NCI-H526 treated with DMSO at 0.1 percent for 48 hours (cell line): ENCODE measurements at places on chromosomes 12 and 14.
A peak's percentile ranks its signal among the peaks of the same experiment; 100 is the strongest.

GRCh38 chr12:92928421-92928961 is 604 bp downstream of the EEA1 start:
- no peak for DNase-seq

- no peak for DNase-seq
Measured at GRCh38 chr12:117360222-117360550, 1.2 kb downstream of the NOS1 start.

DNA sequence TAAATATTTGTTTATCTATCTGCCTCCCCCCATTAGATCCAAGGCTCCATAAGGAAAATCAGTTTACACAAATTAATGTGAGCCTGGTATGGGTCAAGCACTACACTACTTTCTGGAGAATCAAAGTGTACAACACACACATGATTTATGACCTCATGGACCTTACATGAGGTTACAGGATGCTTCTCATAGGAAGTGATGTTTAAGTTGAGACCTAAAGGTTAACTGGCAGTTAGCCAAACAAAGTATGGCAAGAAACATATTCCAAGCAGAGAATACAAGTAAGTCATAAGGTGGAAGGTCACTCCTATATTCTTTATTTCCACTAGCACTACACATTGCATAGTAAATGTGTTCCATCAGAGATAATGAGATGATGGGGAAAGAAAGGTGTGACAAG is 39.2 kb downstream of the OSBPL8 start:
- no peak for DNase-seq

- DNase-seq = no peak
Measured at GRCh38 chr14:30223966-30224365, 296.3 kb upstream of the PRKD1 start.

GRCh38 chr12:112121780-112122565 is 3.4 kb upstream of the TRAFD1 start:
- no peak for DNase-seq

GRCh38 chr14:96945721-96946120 is 148.5 kb downstream of the VRK1 start:
- no peak for DNase-seq

DNA sequence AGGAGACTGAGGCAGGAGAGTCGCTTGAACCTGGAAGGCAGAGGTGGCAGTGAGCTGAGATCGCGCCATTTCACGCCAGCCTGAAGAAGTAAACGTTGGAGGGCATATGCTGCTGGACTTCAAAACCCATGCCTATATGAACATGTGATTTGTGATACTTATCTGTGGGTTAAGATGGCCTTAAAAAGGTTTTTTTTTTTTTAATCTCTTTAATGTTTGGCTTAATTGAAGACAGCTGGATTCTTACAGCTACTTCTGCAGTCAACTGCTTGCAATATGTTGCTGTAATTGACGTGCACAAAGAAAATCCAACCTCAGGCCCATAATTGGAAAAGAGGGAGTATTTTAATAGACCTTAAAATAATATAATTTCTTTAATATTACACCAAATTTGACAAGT is 1.5 kb upstream of the B3GNT4 start:
- DNase-seq = no peak

DNA sequence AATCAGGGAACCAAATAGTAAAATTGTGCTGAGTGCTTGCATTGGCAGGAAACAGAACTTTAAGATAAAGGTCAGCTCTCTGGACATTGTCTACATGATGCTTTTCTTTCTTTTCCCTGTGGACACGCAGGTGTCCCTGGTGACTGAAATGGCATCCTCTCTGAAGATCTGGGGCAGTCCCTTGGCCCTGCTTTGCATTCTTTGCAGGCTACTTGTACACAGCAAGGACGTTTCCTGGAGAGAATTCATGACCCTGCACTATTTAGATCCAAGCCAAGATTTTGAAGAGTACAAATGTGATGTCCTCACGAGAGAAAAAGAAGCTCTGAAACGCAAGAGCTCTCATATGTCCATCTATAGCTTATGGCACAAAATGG is 11.3 kb upstream of the EDDM3A start:
- no peak for DNase-seq

- peak; percentile 59 for DNase-seq
Measured at GRCh38 chr14:56587701-56588100, 8.1 kb downstream of the TMEM260 start.

DNA sequence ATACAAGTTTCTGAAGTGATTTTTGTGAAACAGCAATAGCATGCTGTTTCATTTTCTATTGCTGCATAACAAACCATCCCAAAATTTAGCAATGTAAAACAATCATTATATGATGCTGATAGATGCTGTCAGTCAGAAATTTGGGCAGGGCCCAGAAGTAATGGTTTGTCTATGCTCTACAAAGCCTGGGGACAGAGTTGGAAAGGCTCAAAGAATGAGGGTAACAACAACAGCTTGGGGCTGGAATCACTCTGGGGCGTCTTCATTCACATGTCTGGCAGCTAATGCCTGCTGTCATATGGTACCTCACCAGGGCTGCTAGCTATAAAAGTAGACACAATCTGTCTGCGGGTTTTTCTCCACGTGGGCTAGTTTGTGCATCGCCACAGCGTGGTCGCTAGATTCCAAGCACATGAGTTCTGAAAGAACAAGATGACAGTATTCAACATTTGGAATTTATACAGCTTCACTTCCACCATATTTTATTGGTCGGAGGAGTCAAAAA is 176.5 kb downstream of the BMP4 start:
- no peak for DNase-seq

GRCh38 chr12:90062799-90063198 is 354.2 kb upstream of the ATP2B1 start:
- no peak for DNase-seq

DNA sequence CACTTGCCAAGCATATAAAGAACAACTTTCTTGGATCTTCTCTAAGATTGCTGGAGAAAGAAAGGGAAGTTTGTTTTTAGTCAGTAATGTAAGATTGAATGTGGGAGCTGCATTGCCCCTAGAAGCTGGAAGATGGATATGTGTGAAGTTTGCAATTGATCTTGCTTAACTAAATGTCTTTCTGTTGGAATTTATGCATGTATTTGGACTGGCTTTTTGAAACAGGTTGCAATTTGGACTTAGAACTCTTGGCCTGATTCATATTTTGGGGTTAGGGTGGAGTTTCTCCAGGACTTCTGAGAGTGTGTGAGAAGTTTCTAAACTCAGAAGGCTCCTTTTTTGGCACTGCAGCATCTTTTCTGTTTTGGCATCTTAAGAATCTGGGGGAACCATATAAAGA is 26.4 kb downstream of the IFT43 start:
- DNase-seq = no peak

- DNase-seq = no peak
Measured at GRCh38 chr12:50960130-50960529, 7.8 kb downstream of the HIGD1C start.

DNA sequence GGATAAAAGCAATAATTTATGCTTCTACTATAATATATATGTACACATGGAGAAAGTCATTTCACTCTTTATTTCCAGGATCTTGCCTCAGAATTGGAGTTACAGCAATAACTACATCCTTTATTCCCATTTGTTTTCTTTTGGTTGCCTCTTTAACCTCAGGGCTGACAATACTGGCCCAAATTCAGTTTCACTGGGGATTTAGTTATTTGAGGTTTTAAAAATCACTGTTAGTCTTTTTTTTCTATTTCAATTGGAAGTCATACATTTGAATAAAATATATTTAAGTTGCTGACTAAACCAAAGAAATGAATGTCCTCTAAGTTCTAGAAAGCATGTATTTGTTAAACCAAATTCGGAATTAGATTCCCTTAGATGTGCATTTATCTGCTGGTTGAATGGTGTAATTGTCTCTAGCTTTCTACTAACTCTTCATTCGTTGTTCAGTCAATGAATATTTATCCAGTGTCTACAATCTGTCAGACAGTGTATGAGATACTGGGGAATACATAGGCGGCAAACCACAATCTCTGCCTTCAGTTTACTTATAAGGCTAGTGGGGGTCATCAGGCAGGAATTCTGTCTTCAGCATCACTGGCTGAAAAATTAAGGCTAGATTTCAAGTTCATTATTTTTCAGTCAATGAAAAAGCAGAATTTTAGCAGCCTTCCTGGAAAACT is 190.8 kb upstream of the ARHGAP5 start:
- DNase-seq = no peak

GRCh38 chr12:29889737-29890136 is 106.0 kb upstream of the TMTC1 start:
- no peak for DNase-seq

GRCh38 chr14:71620401-71620800 is 311.8 kb upstream of the RGS6 start:
- no peak for DNase-seq

DNA sequence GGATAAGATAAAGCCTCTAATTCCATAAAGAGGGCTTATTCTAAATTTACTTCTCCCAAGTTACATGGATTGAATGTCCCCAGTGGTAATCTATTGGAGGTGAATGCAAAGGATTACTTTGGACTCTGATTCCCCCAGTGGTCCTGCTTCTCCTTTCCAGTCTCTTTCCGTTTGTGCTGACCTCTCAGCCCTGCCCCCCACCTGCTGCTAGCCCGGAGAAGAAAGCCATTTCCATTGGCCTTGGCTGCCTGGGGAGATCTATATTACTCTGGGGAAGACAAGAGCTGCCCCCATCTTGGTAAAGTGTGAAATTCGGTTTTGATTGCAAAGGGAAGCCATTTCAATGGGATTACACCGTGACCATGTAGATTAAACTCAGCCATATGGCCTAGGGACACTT is 13.3 kb downstream of the ASCL1 start:
- DNase-seq = no peak

DNA sequence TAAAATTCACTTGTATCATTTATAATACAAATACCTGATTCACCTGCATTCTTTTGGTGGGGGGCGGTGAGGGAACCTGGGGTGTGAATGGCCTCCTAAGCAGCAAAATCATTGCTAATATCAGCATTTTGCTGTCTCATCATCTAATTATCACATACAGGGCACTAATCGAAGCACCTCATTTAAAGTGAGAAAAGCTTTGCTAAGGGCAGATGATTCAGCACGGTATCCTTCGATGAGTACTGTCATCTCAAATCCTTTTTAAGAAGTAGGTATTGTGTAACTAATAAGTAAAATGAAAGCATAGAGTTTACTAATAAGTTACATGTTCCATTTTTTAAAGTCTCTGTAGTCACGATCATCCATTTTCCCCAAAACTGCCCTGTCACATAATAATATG is 278.1 kb upstream of the SOX5 start:
- no peak for DNase-seq

DNA sequence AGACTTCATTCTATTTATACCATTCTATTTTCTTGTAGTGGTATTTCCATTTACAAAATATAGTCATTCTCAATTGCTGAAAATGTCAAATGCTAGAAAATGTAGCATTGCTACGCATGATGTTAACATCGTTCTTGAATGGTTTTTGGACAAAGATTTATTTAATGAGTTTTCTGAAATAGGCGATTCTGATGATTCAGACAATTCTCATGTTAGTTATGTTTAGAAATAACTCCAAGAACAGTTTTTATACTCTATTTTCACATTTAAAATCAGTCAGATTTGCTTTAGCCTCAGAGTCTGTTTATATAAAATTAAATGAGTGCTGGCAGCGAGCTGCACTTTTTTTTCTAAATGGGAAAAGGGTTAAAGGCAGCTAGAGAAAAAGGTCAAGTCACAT is 414.8 kb upstream of the MGAT4C start:
- no peak for DNase-seq

GRCh38 chr12:109127533-109128242 is 11.3 kb downstream of the ACACB start:
- DNase-seq = no peak

- no peak for DNase-seq
Measured at GRCh38 chr12:93325855-93326254, 51.9 kb upstream of the NUDT4 start.

DNA sequence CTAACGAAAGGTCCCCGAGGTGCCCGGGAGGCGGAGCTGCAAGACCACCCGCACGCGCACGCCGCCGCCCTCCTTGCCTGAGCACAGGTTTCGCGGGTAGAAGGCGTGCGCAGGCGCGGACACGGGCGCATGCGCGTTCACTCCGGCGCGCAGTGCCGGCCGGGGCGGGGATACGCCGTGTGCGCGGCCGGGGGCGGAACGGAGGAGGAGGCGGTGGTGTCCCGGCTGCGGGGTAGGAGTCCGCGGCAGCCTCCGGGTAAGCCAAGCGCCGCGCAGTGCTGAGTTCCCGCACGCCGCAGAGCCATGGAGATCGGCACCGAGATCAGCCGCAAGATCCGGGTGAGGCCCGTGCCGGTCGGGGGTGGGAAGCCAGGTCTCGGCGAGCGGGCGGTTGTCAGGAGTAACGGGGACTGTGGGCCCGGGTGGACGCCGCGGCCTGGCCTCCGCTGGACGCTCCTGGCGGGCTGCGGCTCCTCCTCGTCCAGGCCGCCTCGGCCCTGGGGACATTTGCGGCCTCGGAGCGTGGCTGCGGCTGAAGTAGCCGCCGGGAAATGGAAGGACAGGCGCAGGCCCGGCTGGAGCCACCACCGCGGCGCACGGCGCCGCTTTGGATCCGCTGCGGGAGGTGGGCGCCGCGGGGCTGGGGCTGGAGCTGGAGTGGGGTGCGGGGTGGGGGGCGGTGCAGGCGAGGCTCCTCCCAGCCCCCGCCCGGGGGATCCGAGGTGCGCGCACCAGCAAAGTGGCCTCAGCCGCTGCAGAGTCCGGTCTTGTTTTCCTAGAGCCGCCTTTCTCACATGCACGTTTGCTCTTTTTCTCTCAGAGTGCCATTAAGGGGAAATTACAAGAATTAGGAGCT is at the start of gene ZC3H14:
Gene ZC3H14 (plus strand): TSS at position 207 of the 856 bp plus-strand sequence. CDS start 97 bp downstream, at position 304.
- peak; percentile 83 for DNase-seq

DNA sequence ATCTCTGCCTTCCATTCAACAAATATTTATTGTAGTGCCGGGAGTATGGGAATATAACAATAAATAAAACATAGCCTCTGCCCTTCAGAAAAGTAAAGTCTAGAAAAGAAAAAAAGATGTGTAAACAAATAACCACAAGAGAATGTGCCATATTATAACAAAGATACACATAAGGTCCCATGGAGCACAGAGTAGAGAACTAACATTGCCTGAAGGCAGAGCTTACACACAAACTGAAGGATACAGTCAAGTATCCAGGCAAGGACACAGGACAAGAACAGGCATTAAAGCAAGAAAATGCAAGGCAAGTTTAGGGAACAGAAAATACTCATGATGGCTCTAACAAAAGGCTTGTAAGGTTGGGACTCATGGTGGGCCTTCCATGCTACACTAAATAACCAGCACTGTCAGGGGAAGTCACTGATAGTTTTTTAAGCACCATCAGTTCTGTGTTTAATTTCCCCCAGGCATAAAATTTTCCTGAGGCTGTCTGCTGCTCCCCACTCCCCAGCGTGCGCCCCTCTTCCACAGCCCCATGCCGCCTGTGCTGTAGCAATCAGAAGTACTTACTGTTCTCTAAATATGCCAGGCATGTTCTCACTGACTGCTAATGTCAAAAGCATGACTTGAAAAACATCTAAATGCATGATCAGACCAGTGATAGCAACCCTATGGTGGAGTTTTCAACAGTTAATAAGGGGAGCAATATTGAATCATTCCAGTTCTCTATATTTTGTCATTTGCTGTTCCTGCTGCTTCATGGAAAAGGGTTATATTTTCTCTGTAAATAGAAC is 77.8 kb downstream of the ANKS1B start:
- no peak for DNase-seq

DNA sequence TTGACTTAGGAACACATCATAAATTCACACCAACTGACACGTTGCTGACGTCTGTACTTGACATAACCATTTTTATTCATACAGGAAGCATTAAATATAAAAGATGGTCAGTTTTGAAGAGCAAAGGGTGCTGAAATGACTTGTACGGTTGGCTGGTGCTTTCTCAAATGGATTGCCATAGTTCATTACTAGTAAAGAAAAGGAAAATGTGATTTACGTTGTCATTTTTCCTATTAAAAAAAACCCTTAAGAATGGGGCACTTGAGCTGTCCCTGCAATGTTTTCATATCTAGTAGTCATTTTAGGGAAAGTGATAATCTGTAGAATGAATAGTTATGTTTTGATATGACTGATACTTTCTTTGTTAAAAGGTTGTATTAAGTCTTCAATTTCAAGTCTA is 22.5 kb upstream of the MANSC4 start:
- no peak for DNase-seq
